Bronchial epithelial cell (primary cell): ENCODE measurements at places on chromosomes 12 and 14.

- DNase-seq: peak; percentile 41
These were observed 59.4 kb downstream of the TSPAN11 start for GRCh38 chr12:30985814-30986452.

GRCh38 chr14:89255852-89256251 lies 161.2 kb downstream of the FOXN3 start:
- no peak for DNase-seq

- DNase-seq: no peak
These were observed 124.0 kb downstream of the ESR2 start for GRCh38 chr14:64170181-64170580.

DNA sequence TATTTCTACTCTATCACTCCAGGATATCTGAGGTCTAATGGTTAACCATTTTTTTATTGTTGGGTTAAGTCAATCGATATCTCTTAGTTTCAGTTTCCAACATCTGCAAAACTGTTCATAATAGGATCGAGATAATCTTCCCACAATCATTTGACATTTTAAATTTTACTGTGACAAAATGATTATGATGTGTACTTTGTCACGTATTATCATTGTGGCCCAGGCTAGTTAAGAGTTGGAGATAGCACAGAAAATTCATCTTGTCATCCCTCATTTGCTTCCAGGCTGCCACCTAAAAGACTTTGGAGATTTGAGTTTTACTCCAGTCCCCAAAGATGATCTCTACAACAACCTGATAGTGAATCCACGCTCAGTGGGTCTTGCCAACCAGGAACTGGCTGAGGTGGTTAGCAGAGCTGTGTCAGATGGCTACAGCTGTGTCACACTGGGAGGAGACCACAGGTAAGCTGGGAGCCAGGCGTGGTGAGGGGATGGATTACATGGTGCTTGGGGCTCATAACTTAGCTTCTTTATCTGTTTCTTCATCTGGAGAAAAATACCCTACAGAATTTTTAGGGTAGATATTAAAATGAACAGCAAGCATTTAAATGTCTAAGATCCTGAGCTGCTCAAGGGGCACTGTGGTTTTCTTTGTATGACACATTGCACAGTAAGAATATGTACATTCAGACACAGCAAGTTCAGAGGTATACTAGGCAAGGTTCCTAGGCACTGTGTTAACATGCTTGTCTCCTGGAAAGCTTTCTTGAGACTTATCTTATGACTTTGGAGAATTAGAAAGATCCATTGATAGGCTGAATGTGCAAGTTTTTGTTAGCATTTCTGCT lies 22.4 kb downstream of the ARG2 start:
- no peak for DNase-seq

DNA sequence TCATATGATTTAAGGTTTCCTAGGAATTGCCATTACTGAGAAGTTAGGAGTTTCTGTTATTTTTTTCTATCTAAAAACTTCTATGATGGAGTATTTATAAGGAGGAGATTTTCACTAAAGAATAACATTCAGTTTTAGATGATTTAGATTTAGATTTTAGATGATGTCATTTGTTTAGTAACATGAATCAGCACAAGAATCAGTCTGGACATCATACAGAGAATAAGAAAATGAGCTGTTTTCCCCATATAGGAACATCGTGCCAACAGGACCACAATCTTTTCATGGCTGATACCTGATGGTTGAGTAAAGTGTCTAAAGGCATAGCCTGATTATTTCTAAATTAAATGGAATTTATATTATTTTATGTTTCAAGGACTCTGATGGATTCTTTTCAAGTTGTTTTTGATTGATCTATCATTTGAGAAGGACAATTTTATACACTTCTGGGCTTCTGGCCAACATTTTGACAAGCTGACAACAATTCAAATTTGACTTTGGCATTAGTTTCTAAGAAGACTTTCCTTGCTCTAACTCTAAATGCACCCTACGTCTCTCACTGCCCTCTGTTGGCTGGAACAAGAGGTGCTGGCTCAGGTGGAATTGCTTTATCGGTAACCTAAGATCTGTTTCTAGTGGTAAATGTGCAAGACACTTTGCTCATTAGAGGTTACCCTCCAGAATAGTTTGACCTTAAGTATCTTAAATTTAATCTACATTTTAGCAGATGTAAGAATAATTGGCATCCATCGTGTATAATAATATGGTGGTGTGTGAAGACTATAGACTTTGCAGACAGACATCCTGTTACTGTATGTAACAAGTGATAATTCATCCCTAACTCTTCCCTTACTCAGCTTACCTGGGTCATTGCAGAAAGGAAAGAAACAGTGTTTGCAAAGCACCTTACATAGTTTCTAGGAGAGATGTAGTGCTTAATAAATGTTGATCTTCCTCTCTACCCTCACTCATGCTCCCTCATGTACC lies 42.8 kb upstream of the CPSF6 start:
- peak; percentile 27 for DNase-seq

GRCh38 chr12:6222078-6222654 lies 22.0 kb downstream of the CD9 start:
- peak; percentile 76 for DNase-seq

- DNase-seq: no peak
These were observed 8.3 kb downstream of the BMP4 start for GRCh38 chr14:53948205-53948884.

GRCh38 chr14:63737582-63738006 lies 9.7 kb upstream of the SGPP1 start:
- no peak for DNase-seq

GRCh38 chr12:32039347-32039746 lies 67.3 kb upstream of the BICD1 start:
- DNase-seq: no peak

- DNase-seq: no peak
These were observed 25.9 kb downstream of the NOC4L start for GRCh38 chr12:132170094-132170636.

DNA sequence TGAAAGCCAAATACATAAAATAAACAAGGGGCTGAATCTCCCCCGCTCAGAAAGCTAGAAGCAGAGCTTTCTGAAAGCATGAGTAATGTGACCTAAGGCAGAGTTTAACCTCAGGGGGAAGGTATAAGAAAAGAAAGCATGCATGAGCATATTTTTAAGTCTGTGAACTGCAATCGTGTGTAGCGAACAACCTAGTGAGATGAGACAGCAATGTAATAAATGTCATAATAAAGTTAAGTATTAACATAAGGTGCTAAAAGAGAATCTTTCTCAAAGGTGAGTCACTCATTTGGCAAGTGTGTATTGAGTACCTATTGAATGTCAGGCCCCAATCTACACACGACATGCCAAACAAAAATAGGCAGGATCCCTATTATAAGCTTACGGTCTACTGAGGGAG lies 14.2 kb upstream of the WDR20 start:
- DNase-seq: peak; percentile 75

- no peak for DNase-seq
These were observed 477.5 kb upstream of the GARIN6 start for GRCh38 chr12:99170037-99170436.

GRCh38 chr12:13116259-13116658 lies 12.8 kb upstream of the GSG1 start:
- no peak for DNase-seq

GRCh38 chr14:64220466-64220865 lies 73.7 kb downstream of the ESR2 start:
- DNase-seq: no peak

DNA sequence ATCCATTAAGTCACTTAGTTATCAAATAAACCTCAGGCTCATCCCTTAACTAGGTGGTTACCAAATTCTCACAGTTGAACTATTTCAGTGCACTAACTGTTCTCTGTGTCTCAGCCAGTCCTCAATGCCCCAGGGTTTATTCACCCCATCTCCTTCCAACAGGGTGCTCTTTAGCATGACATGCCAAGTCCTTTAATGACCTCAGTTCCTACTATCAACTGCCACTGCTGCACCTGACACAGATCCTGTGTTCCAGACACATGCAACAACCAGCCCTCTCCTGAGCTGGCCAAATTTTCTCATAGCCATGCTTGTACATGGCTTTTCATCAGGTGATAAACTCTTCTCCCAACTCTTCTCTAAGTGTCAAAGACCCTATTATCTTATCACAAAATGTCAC lies 80.0 kb downstream of the ATXN2 start:
- DNase-seq: no peak

GRCh38 chr14:61470261-61470960 lies 149.0 kb downstream of the PRKCH start:
- DNase-seq: peak; percentile 88

DNA sequence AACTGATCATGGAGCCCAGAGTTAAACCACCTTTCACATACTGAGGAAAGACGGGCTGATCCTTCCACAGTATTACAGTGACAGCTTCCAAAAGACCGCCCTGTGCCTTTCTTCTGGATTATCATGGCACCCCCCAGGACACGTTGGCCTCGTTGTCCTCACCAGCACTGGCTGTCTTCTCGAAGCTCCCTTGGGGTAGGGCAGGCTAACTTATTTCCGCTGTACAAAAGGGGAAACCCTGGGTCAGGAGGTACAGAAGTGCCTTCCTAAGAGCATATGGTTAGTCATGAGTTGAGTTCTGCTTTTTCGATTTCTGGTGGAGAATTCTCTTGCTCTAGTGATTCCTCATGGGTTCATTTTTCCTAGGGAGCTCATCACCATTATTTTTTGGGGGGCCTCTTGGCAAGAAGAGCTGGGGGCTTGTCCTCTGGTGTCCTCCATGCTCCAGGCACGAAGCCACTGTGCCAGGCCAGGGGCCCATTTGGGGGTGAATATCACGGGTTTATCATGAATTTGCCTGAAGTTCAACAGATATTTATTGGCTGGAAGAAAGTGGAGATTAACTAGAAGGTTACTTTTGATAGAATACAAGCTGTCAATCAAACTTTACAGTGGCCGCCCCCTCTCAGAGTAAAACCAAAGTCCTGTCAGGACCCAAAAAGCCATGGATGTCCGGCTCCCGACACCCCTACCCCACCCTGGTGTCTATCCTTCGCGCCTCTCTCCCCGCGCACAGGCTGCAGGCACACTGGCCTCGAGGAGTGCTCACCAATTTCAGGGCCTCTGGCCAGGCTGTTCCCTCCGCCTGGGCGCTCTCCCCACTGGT lies 8.8 kb upstream of the TRAF3 start:
- no peak for DNase-seq

- no peak for DNase-seq
These were observed 21.8 kb downstream of the WNK1 start for GRCh38 chr12:774051-774614.

DNA sequence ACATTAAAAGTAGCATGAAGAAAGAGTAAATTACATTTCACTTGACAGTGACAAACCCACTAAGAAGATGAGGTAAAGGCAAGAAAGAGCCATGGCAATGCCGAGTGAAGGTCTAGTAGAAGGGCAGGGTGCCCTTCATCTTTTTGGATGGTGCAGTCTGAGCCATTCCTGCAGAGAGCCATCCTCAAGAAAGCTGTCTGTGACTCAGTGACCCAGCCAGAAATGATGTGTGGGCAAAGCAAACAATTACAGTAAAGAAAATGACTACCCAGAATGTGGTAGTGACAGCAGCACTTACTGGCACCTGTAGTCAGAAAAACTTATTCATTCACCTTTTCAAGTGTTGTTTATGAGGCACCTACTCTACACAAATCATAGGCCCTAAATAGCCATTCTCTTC lies 281.7 kb downstream of the DUSP6 start:
- peak; percentile 43 for DNase-seq

DNA sequence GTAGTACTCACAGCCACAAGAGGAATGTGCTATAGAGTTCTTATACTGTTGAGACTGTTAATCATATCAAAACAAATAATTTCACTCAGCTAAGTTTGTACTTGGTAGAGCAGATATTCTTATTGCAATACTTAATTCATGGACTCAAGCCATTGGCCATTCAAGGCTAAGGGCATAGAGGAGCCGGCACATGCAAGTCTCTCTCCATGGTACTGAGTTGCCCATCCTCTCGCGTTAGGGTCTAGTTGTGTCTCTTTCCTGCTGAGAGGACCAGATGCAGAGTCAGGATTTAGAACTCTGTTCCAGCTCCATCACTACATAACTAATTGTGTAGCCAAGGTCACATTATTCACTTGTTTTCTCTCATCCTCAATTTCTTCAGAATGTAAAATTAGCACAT lies 14.4 kb upstream of the TUNAR start:
- DNase-seq: no peak

GRCh38 chr12:64459394-64459891 lies 7.5 kb downstream of the TBK1 start:
- no peak for DNase-seq

DNA sequence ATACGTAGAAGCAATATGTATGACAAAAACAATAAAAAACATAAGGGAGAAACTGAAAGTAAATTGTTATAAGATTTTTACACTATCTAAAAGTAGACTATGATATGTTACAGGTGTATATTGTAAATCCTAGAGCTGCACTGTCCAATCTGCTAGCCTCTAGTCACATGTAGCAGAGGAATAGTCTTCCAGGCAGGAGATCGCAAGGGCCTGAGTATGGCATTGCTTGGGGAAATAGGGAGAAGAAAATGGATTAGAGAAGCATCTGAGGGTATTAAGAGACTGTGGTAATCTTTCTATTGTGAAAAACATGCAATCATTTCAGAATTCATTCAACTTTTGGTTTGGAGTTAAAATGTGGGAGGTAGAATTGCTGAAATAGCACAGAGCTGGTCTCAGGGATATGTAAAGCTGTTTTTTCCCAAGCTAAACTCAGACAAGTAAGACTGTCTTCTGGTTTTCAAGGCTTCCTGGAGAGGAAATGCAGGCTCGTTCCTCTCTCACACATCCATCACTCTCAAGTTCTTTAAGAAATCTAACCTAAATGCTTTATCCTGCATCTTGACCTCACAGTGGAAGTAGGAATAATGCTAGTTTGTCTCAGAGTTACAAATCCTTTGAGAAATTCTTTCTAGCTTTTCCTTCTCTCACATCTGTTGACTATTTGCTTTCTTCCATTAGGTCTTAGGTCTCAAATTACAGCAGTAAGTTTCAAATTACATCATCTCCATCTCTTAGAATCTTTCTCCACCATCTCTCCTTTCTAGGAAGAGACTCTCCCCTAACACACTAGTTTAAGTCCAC lies 7.6 kb upstream of the CCDC184 start:
- DNase-seq: no peak

DNA sequence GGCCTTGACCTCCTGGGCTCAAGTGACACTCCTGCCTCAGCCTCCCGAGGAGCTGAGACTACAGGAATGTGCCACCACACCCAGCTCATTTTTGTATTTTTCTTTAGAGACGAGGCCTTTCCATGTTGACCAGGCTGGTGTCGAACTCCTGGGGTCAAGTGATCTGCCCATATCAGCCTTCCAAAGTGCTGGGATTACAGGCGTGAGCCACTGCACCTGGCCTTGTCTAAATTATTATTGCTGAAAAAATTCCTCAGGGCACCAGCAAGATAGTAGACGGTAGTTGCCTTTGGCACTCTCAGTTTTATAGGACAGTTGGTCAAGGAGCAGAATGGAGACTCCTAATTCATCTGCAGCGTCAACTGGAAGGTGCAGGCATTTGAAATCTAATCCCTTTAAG lies 2.5 kb upstream of the AICDA start:
- no peak for DNase-seq

DNA sequence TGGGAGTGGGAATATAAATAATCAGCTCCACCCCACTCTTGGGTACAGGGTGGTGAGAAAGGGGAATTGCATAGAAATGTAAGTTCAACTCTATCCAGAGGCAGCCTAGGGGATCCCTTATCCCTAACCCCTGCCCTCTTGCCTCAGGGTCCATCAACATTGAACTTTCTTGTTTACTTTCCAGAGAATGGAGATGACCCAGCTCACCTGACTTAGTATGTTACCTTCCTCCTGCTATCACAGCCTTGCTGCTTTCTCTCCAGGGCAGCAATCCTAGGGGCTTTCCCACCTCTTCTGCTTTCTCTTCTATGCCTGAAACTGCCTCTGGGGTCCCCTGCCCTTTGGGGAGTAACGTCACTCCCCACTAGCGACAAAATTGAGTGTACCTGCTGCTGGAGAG lies 2.7 kb downstream of the LRP1 start:
- DNase-seq: no peak

GRCh38 chr14:104559028-104559803 lies 20.3 kb upstream of the C14orf180 start:
- no peak for DNase-seq
